ENCODE measurements at places on chromosomes 3 and 15.

GRCh38 chr3:173096994-173097785, 43.8 kb downstream of the SPATA16 start:
- no peak for DNase-seq

- no peak for DNase-seq
These were observed 17.4 kb downstream of the ABTB1 start for GRCh38 chr3:127690106-127690505.

DNA sequence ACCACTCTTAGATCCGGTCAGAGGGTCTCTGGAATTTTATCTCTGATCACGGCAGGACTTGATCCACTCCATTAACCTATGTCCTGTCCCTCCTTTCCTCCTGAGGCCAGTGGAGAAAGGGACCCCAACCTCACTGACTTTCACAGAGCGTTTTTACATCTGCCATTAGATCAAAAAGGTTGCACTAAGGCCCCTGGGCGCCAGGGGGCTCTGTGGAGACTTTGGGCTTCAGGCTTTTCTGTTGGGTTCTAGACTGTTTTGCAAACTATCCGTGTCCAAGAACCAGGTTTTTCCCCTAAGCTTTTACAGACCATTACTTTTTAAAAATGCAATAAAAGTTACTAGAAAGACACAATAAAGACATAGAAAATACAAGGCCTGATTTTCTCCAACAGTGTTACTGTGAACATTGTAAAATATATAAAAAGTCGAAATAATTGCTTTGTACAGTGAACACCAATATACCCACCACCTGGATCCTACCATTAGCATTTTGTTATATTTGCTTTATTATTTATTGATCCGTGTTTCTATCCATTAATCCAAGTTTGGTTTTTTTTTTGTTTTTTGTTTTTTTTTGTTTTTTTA, 159.7 kb downstream of the POLR2M start:
- peak; percentile 67 for DNase-seq

DNA sequence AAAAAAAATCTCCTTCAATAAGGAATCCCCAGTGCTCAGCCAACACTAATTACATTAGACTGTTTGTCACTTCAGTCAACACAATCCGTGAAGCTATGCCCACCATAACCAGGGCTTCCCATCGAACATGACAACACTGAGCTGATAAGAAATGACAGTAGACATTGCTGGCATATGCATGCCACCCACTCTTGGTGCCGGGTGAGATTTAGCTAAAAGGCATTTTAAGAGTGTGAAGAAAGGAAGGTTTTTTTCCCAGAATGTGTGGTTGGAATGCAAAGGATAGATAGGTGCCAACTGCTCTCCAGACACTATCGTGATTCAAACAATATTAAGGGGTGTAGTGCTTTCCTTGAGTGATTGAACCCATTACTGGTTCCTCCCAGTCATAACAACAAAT, 344.0 kb upstream of the LMCD1 start:
- no peak for DNase-seq

DNA sequence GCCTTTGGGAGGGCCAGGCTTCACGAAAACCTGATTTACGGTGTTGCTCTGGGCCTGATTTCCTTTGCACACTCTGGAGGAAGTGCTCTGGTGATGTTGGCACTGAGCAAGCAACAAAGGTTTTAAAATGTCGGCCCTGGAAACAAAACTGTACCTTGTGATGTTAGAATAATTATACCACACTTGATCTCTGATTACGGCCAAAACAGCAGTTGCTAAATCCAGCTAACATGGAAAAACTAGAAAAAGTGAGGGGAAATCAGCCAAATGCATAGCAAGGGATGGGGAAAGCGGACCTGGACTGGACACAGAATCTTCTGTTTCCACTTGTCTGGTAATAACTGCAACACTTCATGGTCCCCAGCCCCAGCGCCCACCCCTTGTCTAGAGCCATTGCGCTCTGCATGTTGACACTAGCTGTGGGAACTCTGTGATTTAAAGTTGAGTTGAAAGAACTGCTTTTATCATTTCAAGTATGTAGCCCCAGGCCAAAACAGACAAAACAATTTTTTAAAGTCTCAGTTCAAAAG, 120.1 kb downstream of the VGLL4 start:
- DNase-seq = no peak

DNA sequence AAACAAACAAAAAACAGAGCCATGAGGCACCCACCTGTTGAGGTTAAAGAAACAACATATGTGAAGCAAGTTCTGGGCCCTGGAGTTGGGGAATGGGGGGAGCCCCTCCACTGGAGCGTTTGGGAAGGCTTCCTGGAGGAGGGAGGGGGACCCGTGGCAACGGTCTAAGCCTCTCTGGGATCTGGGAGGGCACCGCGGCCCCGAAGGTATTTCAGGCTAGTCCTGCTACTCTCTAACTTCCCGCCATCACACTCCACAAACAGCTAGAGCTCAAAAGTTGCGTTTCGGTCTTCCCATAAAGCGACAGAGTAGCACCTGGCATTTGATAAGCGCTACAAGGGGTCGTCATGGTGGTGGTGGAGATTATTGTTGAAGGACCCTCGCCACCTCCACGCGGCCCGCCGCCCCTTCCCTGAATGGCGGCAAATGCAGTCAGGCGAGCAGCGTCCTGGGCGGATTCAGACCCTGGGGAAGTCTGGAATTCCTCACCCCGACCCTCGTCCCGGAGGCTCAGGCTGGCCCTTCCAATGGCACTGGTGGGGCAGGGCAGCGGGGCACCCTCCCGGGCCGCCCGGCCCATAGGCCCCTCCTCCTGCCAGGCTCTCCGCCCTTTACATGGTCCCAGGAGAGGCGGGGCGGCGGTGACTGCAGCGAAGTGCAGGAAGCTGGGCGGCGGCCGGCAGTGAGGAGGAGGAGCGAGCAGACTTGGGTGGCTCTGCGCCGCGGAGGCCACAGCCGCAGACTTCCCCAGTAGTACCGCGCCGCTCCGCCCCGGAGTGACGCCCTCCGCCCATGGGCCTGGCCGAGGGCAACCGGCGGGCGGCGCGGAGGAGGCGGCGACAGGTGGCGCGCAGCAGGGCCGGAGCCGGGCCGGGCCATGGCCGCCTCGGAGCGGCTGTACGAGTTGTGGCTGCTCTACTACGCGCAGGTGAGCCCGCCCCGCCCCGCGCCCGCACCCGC, at the start of gene NBEAL2:
TSS of gene NBEAL2 (plus strand) at position 682 of the 960 bp plus-strand sequence. CDS start at position 878, 196 bp downstream.
- peak; percentile 96 for DNase-seq

DNA sequence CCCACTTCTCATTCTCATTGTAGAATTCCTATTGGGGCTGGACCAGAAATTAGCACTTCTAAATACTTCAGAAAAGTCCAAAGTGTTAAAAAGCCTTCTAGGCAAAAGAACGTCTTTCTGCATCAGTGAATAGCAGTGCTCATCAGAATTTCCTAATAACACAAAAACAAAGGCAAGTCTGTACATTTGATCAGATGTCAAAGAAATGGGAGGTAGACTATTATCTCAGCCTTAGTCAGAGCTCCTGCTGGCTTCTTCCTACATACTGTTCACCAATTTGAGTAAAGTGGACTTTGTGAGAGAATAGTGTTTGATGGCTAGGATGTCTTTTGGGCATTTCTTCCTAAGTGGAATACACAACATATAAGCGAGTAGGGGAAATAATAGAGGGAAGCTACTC, 48.7 kb downstream of the FOXB1 start:
- DNase-seq = no peak
